CD4-positive, alpha-beta T cell treated with Interleukin-10 for 1 hour (primary cell): ENCODE measurements at places on chromosomes 11 and 22.

DNA sequence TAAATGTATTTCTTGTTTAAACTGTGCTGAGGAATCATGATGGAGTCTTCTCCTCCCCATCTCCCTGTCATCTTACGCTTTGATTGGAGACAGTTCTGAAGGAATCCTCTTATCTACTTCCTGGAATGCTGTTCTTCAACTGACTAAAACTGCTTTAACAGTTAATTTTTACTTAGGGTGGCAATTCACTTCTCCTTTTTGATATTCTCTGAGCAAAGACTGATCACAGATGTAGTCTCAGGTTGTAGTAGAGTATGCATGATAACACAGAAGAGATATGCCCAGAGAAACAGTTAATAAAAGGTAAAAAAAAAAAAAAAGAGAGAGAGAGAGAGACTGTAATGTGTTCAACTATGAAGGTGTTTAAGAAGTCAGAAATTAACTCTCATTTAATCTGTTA, 1.4 kb upstream of the CASP5 start:
- no peak for DNase-seq

DNA sequence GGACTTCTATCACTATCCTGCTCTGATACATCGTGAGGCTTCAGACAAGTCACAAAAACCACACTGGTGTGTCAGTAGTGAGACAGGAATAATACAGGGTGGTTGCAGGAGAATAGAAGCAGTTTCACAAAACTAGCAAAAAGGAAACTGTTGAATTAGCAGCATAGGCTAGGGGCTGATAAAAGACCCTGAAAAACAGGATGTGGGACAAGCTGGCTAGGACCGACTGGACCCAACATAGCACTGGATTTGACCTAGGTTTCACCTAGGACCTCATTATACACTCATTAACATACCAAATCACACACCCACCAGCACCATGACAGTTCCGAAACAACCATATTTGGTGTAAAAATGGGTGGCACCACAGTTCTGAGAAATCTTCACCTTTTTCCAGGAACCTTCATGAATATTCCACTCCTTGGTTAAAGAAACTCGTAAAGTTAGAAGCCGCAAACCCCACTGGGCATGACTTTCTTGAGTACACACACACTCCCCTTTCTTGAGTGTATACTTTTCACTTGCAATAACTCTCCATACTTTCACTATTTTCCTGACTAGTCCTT, 76.2 kb downstream of the SLC1A2 start:
- peak; percentile 73 for DNase-seq

DNA sequence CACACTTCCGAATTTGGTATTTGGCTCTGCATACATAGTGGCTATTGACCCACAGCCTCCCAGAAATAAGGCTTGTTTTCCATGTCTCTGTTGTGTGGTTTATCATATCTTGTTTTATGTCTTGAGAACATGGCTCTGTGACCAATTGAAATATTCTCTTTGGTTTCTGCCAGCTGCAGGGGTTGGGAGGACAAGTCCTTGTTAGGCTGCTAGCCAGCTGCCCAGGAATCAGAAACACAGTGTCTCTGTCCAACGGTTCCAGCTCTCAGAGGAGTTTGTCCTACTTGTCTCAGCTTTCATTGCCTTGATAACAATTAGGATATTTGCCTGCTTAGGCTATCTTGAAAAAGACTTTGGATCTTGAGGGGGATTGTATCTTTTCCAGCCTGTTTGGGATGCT, 6.0 kb upstream of the SLC7A4 start:
- DNase-seq, result no peak

DNA sequence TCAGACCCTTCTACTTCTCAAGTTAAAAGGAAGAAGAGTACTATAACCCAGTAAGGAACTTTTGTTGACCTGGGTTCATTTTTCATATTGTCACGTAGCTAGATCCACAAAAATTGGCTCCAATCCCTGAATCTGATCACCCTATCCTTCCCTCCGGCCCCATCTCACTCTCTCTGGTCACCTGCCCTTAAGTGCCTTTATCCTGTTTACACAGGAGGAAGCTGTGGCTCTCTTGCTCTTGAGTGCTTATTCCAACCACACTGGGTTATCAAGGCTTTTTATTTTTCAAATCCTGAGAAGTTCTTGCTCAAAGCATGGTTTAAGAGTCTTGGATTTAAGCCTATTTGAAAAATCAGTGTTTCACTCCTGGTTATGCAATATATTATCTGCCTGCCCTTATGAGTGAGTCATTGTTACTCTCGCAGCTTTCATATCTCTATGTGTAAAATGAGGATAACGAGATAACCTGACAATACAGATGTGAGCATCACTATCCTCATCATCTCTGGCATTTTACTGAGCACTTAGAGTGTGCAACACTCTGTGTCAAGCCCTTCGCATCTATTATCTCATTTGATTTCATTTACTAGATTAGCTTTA, 293.9 kb downstream of the GUCY1A2 start:
- DNase-seq, result no peak

DNA sequence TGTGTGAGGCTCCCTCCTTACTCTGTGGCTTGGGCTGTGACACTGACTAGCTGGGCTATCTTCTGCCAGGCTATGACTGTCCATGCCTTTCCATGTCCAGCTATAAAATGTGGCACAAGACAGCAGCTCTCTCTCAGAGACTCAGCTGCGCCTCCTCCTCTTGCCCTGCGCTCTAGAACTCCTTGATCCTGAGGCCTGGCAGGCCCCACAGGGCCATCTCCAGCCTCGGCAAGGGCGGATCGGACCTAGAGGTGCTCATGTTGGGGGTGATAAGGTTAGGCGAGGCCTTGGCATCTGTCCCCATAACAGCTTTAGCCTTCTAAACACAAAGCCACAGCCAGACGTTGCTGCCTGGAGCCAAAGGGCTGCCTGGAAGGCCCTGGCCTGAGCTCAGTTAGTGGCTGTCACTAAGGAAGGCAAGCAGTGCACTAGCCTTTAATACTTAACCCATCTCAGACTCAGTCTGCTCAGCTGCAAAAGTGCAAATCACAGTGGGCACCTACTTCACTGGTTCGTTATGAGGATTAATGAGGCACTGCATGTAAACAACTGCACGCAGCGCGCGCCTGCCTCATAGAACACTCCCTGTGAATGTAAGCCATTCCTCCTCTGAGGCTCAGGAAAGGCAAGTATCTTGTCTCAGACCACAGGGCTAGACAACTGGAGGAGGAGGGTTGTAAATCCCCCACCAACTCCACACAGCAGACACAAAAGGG, 1.2 kb downstream of the GUCD1 start:
- no peak for DNase-seq

GRCh38 chr22:28710107-28710506, 30.5 kb upstream of the TTC28 start:
- no peak for DNase-seq

DNA sequence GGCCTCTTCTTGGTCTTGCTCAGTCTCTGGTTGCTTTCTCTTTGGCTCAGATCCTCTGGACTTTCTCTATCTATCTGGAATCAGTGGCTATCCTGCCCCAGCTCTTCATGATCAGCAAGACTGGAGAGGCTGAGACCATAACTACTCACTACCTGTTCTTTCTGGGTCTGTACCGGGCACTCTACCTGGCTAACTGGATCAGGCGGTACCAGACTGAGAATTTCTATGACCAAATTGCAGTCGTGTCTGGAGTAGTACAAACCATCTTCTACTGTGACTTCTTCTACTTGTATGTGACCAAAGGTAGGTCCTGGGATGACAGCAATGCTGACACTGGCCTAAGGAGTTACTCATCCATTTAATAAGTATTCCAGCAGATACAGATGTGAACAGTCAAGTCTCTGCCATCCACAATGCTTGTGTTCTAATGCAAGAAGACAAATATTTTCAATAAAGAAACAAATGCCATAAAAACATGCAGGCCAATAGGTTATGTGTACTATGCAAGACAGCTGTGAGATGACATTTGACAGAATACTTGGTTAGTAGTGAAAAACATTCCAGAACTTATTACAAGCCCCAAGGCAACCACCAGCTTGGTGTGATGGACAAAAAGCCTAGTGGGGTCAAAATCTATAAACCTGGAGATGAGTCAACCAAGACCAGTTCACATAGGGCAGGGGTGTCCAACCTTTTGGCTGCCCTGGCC, 13.4 kb downstream of the KDELR3 start:
- DNase-seq, result no peak

DNA sequence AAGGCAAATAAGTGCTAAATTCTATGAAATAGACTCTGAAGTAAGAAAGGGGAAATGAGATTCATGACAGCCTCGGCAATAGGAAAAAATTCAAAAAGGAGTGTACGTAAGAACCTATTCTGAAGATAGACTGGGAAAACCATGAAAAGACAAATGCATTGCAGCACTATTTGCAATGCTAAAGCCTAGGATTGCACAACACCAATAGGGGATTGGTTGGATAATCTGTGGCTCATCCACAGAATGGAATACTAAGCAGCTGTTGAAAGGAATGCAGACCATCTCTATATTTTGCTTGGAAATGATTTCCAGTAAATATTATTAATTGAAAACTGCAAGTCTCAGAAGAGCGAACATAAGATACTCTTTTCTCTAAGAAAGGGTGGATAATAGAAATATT, 91.7 kb upstream of the CLMP start:
- no peak for DNase-seq

DNA sequence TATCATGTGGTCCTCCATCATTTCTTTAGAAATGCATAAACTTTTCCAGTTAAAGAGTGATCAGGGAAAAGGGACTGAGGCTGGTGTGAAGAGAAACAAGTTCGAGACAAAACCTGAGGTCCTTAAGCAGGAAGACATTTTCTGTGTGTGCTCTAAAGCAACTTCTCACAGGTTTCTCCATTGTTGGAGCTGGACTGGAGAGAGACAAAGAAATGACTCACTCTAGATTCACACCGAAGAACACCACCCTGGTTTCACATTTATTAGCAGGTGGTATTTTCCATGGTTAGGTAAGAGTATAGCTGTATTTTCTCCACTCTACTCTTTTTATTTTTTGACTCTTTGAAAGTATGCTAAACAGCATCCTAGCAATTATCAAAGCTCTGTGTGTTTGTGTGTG, 736.4 kb downstream of the KCNA4 start:
- DNase-seq, result no peak
